CD4-positive, alpha-beta T cell treated with Interferon alpha-2 for 1 hour (primary cell): ENCODE measurements at places on chromosomes 7 and 10.

DNA sequence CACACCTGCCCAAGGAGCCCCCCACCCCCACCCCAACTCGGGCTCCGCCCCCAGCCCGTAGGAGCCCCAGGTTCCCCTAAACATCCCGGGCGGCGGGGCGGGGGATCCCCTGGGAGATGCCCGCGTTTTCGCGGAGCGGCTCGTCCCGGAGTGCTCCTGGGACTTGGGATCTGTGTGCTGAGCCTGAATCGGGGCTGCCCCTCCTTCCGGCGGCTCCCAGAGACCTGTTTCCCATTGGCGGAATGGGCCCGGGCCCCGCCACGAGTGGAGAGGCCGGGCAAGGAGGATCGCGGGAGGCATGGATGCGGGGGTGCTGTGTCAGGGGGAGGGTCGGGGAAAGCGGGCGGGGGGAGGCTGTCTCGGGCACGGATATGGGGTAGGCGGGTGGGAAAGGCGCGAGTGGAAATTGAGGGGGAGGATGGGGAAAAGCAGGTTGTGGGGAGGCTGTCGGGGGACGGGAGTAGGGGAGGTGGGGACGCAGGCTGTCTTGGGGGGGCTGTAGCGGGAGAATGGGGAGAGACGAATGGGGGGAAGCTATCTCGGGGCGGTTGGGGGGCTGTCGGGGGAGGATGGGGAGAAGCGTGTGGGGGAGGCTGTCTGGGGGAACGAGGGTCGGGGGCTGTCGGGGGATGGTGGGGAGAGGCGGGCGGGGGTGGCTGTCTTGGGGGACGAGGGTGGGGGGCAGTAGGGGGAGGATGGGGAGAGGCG, 572 bp upstream of the BHLHA15 start:
- no peak for DNase-seq

GRCh38 chr10:116699471-116700150, 42.8 kb downstream of the HSPA12A start:
- DNase-seq = no peak

- DNase-seq = peak; percentile 32
These were observed 10.7 kb downstream of the NCOA4 start for GRCh38 chr10:46019569-46020343.

GRCh38 chr10:69580435-69580834, 7.2 kb upstream of the NEUROG3 start:
- no peak for DNase-seq

DNA sequence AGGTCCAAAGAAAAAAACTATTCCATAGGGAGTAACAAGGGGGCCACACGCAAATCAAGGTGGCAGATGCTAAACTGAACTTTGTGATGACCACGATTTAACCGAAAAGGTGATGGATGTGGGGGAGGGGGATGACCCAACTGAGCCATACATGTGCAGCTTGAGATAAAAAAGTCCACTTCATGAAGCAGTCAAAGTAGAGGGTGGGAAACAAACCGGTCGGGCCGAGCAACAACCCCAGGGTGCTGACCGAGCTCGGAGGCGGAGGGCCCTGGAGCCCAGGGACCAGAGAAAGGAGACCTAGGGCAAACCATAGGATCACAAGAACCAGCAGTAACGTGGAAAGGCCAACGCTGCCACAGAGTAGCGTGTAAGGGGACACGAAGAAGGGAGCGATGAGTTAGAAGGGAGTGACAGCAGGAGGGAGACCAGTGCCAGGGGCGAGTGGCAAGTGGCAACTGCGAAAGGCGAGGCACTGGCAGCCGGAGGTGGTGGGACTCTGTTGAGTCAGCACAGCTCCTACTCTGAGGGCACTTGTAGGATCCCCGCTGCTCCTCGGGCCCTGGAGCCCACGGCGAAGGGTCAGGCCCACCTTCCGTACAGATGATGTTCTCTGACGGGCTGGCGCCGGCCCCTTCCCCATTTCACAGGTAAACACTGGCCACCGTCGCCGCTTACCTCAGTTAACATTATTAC, 540 bp downstream of the SNX13 start:
- DNase-seq = peak; percentile 55

DNA sequence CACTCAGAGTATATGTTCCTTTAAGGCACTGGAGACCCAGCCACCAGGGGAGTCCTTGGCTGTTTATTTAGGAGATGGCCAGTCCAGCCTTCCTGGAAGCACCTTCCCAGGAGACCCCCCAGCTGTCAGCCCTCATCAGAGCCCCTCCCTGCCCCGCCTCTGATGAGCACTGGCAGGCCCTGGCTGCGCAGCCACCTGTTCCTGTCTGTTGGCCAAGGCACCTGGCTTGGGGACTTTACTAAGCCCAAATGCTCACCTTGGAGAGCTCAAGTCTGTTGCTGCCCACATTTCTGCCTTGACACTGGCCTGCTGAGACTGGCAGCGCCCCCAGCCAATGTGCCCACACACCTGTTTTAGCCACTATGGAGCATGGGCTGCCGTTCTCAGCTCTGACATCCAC, 124.7 kb downstream of the ELMO1 start:
- DNase-seq = no peak
